ENCODE measurements at places on chromosomes 4 and X.

DNA sequence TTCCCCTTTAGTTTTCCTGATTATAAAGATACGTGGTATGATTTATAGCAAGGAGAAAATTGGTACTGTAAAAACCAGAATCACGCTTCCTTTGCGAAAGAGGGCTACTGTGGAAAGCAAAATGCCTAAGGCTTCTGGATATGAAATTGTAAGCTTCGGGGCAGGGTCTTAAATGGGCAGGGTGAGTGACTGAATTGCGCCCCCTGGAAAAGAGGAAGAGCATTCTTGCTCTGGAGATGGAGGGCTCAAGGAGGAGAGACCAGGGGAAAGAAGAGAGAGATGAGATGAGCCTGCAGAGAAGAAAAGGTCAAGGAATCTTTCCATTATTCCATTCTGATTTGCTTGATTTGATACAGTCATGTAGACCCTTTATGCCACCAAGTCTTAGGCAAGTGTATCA, 13.1 kb upstream of the ETNPPL start:
- DNase-seq: no peak

GRCh38 chr4:78654807-78655206, 103.2 kb downstream of the ANXA3 start:
- no peak for DNase-seq

DNA sequence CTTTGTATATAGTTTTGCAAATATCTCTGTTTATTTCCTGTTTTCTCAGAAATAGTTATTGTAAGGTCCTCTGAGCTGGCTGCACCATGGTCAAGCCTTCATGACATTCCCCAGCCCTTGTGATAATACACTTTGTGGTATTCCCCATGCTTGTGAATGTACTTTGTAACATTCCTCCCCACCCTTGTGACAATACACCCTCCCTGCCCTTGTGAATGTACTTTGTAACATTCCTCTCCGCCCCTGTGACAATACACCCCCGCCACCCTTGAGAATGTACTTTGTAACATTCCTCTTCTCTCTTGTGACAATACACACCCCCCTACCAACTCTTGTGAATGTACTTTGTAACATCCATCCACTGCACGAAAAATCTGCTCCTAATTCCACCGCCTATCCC, 530.7 kb downstream of the CENPC start:
- no peak for DNase-seq

- DNase-seq: no peak
These were observed 309.8 kb upstream of the GALNT7 start for GRCh38 chr4:172858731-172859230.

GRCh38 chrX:137562096-137562495, 3.8 kb upstream of the ZIC3 start:
- no peak for DNase-seq

DNA sequence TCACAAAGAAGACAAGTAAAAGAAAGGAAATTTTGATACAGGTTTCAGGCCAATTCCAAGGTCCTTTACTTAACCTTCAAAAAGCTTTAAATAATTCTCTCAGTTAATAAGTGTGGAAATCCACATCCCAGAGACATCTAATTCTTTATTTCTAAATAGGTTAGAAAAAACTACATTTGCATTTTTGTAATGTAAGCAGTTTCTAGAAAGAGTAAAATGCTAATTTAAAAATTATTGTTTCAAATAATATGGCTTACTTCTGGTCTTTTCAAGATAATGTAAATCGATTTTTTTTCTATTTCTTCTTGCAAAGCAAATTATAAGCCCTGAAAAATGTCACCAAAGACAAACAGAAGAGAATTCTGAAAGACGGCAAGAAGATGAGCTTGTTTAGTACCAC, 180.4 kb upstream of the HHIP start:
- no peak for DNase-seq

All from GM13977 (cell line).